NCI-H2107 (cell line): ENCODE measurements at places on chromosomes 11 and 22.

DNA sequence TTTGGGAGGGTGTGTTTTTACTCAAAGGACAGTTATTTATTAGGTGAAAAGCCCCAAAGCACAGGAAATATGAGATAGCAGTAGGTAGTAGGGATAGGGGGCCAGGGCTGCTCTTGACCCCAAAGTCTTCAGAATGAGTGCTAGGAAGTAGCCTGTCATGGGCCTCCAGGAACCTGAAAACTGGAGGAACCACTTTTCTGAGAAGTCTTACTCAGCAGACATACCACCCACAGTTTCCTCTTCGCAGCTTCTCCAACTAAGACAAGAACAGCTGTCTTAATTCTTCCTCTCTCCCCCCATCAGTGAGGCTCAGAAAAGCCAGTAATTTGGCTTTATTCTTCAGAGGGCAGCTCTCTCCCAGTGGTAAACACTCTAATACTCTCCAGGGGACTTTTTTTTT lies 84.0 kb upstream of the CTSC start:
- DNase-seq = no peak

DNA sequence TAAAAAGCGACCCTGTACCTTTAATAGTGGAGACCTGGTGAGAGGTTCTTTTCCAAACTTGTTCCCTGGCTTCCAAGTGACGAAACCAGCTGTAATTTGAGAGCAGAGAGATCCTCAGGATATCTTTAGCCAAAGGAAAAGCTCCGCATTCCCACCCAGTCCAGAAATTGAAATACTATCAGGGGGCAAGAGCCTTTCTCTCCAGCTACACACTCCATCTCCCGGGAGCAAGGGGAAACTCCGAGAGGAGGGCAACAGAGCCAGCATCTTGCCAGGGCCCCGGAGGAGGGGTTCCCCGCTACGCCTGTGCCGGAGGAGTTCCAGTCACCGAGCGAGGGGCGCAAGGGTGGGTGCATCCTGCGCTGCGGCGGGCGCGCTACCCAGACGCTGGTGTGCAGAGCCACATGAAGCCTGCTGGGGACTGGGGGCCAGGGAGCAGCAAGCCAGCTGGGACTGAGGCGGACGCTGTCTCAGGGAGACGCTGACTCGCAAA lies at the start of gene FIBIN:
Gene FIBIN, plus strand, starts transcription at position 148 of the 493 bp plus-strand sequence. CDS start 415 bp downstream, outside the sequence.
- no peak for DNase-seq

DNA sequence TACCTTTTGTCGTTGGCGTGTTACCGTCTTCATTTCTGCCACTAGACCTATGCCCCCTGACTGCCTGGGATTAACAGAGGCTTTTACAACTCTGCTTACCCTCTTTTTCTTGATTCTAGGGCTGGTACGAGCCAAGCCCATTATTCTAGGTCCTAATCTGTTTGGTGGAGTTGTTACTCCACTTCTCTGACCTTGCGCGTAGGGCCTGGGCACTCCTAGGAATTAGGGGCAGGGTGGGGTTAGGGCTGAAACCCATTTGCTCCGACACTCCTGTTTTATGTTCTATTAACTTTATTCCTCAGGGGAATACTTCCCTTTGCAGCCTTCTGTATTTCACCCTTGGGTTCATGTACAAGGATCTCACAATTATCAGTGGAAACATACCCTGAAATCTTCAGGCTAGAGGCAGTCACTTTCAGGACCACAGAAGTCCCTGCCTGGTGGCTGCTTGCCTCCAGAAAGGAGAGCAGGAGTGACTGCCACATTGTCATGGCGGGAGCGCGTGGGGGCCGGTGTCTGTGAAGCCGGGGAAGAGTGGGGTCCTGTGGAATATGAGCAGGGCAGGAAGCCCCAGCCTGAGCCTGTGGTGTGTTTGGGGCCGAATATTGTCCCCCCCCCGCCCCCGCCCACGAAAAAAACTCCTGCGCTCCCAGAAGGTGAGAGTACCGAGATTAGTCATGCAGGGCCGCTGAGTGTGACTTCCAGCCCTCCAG lies 731 bp upstream of the SLC37A2 start:
- DNase-seq = no peak

GRCh38 chr11:92251980-92252379 lies 27.4 kb downstream of the FAT3 start:
- DNase-seq = no peak

- DNase-seq = no peak
Observed at GRCh38 chr11:61732705-61733104, 19.7 kb upstream of the MYRF start.

DNA sequence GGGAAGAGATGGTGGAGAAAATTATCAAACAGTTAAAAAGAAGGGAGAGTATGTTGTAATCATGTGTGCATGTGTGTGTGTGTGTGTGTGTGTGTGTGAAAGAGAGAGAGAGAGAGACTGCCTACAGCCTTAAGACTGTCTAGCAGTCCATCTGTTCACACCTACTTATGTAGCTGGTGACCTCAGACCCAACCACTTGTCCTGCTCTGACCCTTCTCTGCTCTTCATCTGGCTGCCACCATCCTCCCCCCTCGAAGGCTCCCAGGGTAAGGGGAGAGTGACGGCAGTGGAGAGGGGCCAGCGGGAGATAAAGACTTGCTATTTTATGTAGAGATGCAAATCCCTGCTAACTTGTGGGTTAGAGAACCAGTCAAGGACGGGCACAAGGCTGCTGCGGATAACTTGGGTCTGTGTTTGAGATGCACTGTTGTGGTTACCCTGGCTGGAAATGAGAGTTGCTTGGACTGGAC lies 24.9 kb upstream of the GRAMD1B start:
- DNase-seq = no peak

DNA sequence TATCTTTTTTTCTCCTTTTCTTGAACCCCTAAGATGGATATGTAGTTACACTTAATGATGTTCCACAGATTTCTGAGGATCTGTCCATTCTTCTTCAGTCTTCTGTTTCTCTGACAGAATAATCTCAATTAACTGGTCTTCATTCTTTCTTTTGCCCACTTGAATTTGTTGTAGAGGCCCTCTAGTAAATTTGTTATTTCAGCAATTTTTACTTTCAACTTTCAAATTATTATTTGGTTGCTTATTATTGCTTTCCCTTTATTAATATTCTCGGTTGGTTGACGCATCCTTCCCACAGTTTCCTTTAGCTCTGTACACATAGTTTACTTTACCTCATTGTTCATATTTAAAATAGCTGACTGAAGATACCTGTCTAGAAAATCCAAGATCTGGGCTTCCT lies 1013.7 kb upstream of the CNTN5 start:
- DNase-seq = no peak

- no peak for DNase-seq
Observed at GRCh38 chr11:94837317-94837716, 69.2 kb downstream of the AMOTL1 start.

DNA sequence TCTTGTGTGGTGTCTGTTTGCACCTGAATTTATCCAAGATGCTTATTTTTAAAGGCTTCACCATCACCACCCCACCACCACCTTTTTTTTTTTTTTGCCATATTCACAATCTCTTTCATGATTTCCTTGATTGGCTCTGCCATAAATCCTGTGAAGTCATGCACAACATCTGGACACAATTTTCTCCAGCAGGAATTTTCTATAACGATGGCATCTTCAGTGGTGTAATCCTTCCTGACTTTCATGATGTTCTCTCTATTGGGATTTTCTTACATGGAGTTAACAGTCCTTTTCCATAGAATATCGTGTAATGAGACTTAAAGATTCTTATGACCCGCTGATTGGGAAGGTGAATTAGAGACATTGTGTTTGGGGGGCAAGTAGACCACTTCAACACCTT lies 17.8 kb downstream of the ZFP91 start:
- no peak for DNase-seq

DNA sequence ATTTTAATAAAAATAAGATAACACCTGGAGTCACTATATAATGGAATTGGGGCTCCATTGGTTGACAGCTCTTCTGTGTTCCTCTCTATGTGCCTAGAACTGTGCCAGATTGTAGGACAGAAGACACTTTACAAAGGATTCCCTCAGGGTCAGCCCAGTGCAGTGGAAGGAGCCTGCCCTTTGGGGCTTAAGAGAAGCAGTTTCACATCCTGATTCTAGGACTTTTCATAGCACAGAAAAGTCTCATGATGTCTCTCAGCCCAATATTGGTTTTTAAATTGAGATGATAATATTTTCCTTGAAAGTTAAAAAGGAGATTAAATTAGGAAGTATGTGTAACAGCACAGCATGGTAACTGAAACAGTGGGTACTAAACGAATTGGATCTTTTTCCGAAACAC lies 7.1 kb downstream of the PLAAT4 start:
- no peak for DNase-seq

DNA sequence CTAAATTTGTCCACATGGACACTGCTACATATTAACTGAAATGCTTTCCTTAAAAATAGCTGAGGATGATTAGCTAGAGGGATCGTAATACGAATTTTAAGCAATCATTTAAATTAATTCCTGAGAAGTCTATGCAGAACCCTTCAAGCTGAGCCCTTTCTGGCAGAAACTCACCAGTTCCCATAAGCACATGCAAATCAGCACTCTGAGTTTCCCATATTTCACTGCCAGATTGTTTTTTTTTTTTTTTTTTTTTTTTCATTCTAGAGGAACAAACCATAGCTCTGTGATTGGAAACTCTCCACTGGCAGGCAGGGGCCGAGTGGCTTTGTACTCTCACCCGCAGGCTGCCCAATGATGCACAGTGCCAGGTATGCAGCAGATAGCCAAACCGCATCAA lies 145.6 kb downstream of the EFCAB6 start:
- DNase-seq = no peak

GRCh38 chr11:93160808-93161207 lies 37.0 kb downstream of the SLC36A4 start:
- no peak for DNase-seq

- DNase-seq = no peak
Observed at GRCh38 chr11:64744544-64745188, 724 bp upstream of the RASGRP2 start.

DNA sequence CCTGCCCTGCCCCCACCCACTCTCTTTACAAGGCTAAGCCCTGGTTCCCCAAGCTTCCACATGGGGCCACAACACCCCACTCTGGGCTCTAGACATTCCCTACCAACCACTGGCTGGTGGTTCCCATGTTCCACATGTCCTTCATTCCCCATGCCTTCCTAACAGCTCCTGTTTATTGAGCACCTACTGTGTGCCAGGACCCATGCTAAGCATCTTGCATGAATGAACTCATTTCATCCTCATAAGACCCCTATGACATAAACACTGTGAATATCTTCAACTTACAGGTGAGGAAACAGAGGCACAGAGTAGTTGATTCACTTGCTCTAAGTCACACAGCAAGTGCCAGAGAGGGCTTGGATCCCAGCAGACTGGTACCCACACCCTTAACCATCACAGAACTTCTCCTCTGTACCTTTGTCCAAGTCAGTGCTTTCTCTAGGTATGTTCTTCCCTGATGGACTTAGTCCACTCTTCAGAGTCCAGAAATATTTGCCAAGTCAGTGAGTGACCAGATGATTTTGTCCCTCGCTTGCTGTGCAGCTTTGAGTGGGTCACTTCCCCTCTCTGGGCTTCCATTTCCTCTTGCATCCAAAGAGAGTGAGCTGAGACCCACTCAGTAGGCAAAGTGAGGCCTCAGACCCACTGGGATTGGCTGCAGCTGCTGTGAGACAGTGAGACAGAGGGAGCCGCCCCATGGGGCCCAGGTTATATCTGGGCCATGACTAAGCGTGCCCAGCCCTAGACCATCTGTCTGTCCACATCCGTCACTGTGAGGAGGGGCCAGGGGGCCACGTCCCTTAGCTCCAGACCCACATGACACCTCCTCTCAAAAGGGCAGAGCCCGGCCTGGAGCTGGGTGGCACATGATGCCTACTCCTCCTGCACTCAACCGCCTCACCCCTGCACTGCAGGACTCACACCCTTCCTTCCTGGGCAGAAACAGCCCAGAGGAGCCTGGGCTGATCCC lies 132.4 kb downstream of the MN1 start:
- DNase-seq = no peak

DNA sequence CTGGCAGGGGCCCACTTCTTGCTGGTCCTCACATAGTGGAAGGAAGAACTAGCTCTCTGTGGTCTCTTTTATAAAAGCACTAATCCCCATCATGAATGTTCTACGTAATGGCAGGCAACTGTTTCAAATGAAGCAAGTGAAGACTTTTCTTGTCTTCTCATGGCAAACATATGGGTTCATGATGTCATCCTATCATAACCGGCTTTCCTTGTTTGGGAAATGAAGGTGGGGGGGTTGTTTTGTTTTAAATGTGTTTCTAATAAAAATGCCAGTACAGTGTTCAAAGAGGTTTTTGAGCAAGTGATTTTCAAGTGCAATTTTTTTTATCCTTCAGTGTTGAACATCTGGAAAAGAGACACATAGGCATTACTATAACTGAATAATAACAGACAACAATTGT lies 33.4 kb downstream of the REXO2 start:
- no peak for DNase-seq

GRCh38 chr11:122772945-122773344 lies 65.4 kb upstream of the CRTAM start:
- no peak for DNase-seq

- no peak for DNase-seq
Observed at GRCh38 chr11:129380413-129380812, 4.8 kb downstream of the BARX2 start.

GRCh38 chr11:1202154-1202775 lies 20.6 kb upstream of the MUC5B start:
- DNase-seq = no peak

DNA sequence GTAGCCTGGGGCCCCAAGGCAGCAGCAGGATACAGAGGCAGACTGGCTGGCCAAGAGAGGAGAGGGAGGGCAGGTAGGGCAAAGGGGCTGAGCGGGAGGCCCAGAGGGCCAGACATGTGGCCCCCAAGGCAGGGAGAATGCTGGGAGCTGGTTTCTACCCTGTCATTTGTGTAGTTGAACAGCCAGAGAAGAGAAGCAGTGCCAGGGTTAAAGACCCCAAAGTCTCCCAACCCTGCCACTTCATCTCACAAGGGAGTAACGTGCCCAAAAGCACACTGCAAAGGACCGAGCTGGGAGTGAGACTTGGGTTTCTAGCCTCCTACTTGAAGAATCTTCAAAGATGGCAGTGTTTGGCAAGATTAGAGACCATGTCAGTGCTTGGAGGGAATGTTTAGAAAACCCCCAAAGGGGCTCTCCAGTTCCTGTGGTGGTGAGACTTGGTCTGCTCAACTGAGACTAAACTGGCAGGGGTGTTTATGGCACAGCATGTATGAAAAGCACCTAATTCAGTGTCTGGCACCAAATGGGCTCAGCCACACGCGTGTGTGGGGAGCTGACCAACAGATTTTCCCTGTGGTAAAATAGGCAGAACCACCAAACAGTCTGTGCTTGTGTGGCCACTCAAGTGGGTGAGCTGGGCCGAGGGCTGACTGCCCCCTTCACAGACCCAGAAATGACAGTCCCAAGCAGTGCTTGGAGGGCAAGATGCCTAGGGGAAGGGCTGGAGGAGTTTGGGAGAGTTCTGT lies 68.2 kb upstream of the CLTCL1 start:
- DNase-seq = no peak
